Left renal pelvis (tissue), 4 donors: ENCODE measurements at places on chromosomes 5 and 9. TPM values are rescaled to one million over a fixed set of nuclear protein-coding genes. Genes with fewer than 3 reads are reported as not detected.

- DNase-seq = no peak
Measured at GRCh38 chr9:134962065-134962972, 44.6 kb upstream of the FCN1 start.

DNA sequence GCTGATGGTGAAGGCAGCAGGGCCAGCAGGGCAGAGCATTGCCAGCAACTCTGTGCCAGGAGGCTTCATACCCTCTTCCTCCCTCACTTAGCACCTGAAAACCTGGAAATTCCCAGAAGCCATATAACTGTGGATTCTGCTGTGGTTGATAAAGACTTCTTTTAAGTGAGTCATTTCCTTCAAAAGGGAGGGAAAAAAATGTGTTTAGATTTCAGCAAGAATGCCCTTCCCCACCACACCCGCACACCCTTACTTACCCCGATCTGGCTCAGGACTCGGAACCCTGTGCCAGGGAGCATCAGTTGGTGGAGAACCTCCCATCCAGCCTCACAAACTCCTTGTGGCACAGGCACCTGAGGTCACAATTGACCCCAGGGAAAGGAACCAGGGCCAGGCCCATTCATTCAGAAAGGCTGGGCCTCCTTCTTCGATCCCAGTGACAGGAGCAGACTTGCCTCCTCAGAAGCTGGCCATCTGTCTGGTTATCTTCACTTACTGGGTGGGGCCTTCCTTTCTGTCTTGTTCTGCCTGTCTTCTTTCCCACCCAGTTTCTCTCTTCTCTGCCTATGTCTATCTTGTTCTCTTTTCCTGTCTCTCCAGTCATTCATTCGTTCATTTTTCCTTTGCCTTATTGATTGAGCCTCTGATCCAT, 62.6 kb downstream of the PLAC8L1 start:
- DNase-seq = no peak

DNA sequence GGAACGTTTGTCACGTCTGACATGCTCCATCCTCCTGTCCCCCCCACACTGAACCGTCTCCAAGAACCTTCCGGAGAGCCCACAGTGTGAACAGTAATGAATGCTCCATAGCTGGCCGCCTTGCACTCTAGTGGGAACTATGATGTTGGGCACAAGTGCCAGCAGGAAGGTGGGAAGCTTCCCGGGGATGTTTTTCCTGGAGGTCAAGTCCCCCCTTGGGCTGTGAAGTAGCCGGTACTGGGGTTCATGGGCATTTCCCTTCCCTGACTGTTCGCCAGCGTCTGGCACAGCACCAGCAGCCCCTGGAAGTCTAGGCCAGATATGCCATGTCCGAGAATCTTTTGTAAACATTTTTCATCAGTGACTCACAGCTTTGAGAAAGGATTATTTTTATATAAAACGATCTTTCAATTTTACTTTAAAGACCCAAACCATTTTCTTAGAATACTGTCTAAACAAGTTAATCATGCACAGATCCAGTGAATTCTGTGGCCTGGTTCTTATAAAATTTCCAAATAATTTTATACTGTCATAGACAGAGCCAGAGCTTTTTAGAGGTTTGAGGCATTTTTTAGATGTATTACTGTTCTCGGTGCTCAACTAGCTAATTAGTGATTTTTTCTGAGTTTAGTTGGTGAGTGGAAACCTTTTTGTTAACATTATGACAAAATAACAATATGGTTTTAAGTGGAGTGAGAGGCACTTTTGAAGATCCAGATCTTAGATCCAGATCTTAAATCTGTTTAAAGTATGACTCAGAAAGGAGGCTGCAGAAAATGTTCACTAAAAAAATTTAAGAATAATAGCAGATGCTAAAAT, 11.6 kb downstream of the ABL1 start:
- no peak for DNase-seq

DNA sequence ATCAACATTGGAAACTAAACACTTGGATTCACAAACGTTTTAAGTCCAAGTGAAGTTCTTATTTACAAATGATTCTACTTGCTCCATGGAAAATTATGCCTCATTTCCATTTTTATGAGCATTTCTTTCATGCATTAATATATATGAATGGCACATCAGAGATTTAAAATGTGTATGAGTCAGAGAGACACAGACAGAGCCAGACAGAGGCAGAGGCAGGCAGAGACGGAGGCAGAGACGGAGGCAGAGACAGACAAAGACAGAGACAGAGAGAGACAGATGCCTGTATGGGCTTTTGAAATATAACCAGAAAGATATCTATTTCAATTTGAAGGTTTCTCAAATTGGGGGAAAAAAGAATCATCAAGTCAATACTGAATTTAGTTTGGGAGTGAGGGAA, 649.0 kb downstream of the PTPRD start:
- no peak for DNase-seq

The ANGPTL2 gene
- 12.4 TPM for polyA plus RNA-seq

DNA sequence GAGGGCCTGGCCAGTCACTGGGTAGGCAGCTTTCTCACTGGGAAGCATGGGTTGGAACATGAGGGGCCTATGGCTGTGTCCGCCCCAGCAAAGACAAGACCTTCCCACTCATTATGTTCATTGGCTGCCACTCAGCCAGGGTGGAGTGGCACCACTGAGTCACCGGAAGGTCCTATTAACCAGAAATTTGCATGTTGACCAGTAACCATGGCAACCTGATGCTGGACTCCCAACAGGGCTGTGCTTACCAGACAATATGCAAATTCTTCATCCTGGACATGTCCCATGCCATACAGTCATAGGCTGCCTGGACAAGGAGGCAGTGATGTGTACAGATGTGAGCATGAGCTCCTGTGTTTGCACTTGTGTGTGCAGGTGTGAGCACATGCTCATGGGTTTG, 66.7 kb downstream of the PSD2 start:
- no peak for DNase-seq

DNA sequence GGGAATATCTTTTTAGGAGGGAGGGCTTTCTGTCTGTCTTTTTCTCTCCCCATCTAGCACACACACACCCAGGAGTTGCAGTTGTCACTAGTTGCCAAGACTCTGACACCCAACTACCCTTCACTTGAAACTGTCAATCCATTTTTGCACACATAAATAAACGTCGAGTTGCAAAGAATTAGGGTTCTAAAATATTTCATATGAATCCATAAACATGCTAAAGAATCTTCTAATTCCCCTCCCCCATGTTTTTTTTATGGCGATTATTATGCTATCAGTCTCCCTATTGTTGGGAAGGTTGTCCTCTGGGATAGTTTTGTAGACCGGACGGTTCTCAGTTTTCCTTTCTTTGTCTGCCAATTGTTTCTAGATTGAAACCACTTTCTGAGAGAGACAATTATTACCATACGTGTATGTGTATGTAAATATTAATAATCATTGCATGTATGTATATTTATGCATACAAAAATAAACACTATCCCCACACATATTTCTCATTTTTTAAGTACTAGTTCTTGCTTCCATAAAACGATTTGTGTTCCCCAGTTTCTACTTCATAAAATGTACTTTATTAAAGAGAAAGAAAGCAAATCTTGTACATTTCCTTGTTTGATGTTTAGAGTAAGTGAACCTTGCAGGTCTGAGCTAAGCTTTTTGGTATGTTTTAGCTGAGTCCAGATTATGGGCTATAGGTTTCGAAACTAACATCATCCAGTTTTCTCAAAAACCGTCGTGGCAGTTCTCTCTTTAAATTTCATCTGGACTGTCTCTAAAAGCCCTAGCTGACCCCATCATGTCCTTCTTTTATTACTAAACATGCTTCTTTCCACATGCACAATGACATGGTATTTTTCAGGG, 165.0 kb upstream of the MPDZ start:
- no peak for DNase-seq
